ENCODE measurements at places on chromosomes 6 and 20.

- no peak for DNase-seq
Observed at GRCh38 chr6:137871291-137871690, 4.2 kb downstream of the TNFAIP3 start.

DNA sequence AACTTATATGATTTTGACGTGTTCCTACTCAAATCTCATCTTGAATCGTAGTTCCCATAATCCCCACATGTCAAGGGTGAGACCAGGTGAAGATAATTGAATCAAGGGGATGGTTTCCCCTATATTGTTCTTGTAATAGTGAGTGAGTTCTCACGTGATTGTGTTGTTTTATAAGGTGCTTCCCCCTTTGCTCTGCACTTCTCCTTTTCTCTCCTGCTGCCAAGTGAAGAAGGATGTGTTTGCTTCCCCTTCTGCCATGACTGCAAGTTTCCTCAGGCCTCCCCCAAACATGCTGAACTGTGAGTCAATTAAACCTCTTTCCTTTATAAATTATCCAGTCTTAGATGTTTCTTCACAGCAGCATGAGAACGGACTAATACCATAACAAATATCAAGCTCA lies 83.2 kb downstream of the MANEA start:
- DNase-seq: no peak

DNA sequence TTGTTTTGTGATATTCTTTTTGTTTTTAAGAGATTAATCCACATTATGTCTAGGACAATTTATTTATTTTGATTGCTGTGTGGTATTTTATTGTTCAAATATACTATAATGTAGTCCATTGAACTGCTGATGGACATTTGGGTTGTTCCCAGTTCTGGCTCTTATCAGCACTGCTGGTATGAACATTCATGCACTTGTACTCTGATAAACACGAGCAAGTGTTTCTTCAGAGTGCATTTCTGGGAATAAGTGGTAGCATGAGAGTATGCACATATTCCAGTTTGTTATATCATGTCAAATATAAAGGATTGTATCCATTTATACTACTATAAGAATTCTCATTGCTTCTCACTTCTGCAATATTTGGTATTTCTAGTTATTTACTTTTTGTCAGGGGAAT lies 7.1 kb downstream of the CALHM6 start:
- no peak for DNase-seq

- DNase-seq: no peak
Observed at GRCh38 chr6:148996815-148997214, 250.0 kb downstream of the UST start.

GRCh38 chr20:1125277-1125676 lies 6.9 kb downstream of the PSMF1 start:
- no peak for DNase-seq

GRCh38 chr6:151248295-151248694 lies 8.5 kb downstream of the AKAP12 start:
- DNase-seq: no peak

GRCh38 chr20:5864873-5865587 lies 85.3 kb downstream of the TRMT6 start:
- DNase-seq: no peak

- no peak for DNase-seq
Observed at GRCh38 chr6:13761361-13762036, 49.9 kb upstream of the RANBP9 start.

DNA sequence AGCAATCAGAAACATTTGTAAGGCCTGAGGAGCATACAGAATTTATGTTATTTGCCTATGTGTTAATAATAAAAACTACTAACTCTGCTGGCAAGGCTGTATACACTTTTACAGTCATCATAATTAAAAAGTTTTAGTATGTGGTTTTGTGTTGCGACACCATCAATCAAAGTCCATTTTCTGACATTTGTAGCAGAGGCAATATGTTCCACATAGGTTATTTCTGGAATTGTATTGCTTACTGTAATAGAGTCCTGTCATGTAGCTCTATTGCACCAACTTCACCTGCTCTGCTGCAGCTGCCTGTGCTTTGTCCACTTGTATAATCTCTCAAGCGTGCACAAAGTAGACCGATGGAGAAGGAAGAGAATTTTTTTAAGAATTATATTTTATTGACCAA lies 501.8 kb downstream of the HACE1 start:
- no peak for DNase-seq

DNA sequence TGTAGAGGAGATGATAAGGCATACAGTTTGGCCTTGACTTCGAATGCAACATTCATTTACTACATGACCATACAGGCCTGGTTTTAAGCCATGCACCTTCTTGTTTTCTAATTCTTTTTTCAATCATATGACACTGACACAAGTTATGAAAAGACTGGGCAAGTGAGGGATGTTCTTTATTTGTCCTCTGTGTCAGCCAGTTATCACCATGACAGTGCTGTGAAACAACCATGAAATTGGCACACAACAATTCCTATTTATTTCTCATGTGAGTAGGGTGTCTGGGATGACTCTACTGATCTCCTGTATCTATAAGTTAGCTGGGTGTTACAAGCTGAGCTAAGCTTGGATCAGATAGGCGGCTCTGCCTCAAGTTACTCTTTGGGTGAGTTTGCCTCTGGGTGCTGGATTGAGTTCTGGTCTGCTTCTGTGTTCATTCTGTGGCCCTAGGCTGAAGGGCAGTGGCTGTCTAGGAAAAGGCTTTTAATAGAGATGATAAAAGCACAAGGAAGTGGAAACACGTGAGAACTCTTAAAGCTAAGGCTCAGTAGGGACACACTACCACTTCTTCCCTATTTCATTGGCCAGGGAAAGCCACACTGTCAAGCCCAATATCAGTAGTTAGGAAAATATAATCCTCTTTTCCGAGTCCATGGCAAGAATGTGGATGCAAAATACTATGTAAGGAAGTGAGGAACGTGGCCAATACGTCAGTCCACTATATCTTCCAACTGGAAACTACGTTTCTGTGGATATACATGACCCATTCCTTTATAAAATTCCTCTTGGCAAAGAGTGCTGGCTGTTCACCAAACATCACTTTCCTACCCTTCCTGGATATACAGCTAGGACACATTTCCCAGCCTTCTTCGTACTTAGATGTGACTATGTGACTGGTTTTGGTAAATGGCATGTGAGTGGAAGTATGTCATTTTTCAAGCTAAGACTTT lies 126.2 kb upstream of the RNF24 start:
- no peak for DNase-seq

- DNase-seq: no peak
Observed at GRCh38 chr20:49680484-49680883, 33.2 kb downstream of the B4GALT5 start.

DNA sequence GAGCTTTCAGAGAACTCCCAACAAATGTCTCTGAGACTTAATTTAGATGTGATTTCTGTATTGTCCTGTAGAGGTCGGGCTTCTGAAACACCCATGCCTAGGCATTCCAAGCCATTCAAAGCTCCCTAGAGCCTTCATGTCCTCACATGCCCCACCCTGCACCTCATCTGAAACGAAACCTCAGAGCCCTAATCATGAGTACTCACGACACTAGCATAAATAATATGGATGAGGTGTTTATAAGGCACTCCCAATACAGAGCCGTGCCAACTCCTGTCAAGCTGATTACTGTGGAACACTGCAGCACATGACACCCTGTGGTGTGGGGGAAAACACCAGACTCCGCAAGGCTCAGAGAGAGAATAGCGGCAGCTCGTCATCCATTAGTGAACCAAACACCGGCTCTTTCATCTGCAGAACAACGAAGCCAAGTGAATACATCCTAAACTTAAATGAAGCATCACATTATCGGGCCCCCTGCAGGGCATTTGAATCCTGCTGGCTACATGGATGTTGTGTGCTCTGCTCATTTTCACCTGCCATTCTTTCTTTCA lies 83.8 kb downstream of the FNDC1 start:
- no peak for DNase-seq

- DNase-seq: peak; percentile 88
Observed at GRCh38 chr6:82363428-82364086, at the start of gene TPBG. Gene TPBG, plus strand, starts transcription at chr6:82363817. Its CDS starts 1,145 bp downstream, at chr6:82364962.

DNA sequence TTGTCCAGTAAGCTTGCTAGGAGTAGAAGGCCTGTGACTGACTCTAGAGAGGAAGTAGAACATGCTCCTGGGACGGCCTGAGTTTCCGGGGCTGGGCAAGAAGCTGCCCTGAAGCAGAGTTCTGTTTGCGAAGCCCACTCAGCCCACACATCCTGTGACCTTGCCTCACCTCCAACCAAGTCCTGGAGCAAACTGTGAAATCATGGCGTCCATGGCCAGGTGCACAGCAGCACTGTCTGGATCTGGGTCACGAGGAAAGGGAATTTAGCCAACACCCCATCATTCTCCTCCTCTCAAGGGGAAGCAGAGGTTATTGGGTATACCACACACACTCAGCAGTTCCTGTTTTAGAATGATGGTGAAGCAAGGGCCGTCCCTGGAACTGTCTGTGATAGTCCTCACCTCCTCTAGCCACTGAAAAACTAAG lies 87.5 kb downstream of the CRYBG1 start:
- no peak for DNase-seq

DNA sequence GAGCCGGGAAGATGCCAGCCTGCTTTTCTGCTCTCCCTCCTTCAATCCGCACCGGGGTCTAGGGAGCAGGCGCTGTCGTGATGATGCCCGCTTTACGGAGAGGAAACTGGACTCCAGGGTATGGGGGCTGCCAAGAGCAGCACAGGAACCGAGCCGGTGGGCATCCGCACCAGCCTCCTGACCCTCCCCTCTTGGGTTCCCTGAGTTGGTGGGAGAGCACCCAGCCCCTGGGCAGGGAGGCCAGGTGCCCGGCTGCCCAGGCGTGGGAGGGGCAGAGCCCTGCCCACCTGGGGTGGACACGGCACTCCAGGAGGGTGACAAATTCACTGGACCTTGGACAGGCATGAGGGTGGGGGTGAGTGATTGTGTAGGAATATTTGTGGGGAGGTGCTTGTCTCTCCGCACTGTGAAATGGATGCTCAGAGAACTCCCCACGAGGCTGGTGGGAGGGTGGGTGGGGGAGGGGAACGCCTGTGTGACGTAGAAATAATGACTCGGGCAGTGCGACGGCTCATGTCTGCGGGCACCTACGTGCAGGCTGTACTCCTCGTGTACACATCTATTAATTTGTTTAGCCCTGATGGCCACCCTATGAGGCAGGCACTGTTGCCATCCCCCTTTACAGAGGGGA lies 173.4 kb downstream of the BMP7 start:
- no peak for DNase-seq

- DNase-seq: no peak
Observed at GRCh38 chr6:17454316-17455005, 61.1 kb downstream of the CAP2 start.

- no peak for DNase-seq
Observed at GRCh38 chr20:16385462-16385861, 187.8 kb downstream of the KIF16B start.

- DNase-seq: no peak
Observed at GRCh38 chr6:21856844-21857243, 263.3 kb downstream of the SOX4 start.
